Stimulated activated CD4-positive, alpha-beta T cell treated with anti-CD3 and anti-CD28 coated beads, Interleukin-4, amount 100 ng/mL, for 24 hours (primary cell): ENCODE measurements at places on chromosomes 2 and 18.
A peak's percentile ranks its signal among the peaks of the same experiment; 100 is the strongest.

DNA sequence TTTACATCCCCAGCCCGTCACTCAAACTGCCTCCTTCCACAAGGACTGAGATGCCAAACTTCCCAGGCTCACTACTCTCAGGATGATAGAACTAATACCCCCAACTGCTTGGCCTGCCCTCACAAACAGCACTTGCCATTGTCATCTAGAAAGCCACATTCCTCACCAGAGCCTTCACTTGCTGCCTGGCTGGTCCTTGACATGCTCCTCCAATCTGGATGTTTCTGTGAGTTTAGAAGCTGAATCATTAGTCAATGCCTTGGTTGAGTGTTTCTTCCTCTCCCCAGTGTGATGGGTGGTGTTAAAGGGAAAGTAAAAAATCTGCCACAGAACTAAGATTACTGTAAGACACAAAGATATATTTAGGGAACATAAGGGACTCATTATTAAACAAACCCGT is 52.5 kb downstream of the MARCHF4 start:
- DNase-seq: no peak

- DNase-seq: no peak
Measured at GRCh38 chr2:64218137-64218802, 74.0 kb upstream of the PELI1 start.

GRCh38 chr18:56935434-56936040 is 211.3 kb upstream of the BOD1L2 start:
- no peak for DNase-seq

DNA sequence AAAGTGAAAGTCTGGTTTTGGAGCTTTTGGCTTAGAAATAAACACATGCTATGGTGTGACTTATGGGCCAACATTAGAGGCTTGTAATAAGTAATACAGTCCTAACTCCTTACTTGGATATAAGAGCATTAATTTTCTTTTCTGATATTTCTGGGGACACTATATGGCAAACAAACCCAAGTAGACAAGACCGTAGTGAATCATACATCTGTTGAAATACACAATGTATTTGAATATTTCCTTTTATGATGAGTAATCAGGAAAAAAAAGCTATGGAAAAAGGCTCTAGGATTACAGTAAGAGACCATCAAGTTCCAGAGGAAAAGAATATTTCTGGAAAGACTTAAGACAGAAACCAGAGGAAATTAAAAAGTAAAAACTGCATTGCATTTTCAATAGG is 146.0 kb upstream of the CYP26B1 start:
- DNase-seq: no peak

DNA sequence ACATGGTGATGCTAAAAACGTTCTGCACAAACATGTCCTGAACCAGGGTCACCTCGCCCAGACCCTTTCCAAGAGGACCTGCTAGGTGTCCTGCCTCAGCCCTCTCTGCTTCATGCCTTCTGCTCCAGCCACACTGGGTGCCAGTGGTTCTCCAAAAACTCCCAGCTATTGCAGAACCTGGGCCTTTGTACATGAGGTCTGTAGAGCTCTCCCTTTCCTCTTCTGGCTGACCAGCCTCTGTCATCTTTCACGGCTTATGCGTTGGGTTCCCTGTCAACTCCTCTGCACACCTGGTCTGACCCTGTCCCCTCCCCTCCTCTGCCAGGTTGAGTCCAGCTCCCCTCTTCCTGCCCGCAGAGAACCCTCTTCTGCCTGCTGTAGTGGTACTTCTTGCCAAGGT is 35.5 kb upstream of the IGFBP5 start:
- no peak for DNase-seq

- no peak for DNase-seq
Measured at GRCh38 chr18:60372132-60372531, 443 bp downstream of the MC4R start.

- no peak for DNase-seq
Measured at GRCh38 chr2:29688429-29688828, 233.0 kb downstream of the ALK start.

GRCh38 chr2:206713746-206714145 is 4.5 kb downstream of the DYTN start:
- no peak for DNase-seq

- DNase-seq: no peak
Measured at GRCh38 chr18:71936744-71937143, 607.4 kb downstream of the CBLN2 start.

DNA sequence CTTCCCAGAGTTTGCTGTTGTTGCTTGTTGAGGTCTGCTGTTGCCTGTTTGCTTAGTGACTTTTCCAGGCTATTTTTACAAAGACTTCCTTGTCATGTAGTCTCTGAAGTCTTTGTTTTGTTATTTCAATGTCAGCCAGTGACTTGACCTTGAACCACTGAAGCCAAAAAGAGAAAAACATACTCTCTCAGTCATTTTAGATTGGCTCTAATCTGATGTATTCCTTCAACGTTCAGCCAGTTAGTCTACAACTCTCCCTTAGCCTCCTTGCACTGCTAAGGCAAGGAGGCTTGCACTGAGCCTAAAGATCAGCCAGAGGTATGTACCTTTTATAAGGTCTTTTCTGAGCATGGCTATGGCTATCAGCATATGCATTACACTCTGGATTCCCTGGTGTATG is 27.9 kb downstream of the KIAA1328 start:
- no peak for DNase-seq

DNA sequence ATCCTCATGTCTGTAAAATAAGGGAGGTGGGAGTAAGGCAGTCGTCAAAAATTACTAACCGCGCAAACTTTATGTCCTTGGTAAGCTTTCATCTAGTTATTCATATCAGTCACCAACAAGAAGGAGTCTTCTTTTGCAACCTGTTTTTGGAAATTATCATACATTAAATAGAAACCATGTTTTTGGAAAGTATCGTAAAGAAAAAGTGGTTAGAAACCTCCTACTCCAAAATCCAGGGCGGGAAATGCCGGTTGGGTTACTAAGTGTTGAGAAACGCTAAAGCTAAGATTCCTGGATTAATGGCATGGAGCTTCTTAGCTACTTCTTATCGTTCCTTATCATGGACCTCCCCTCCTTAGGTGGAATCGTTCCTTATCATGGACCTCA is 778 bp downstream of the BBS5 start:
- DNase-seq: no peak

GRCh38 chr2:121911036-121911435 is 155.6 kb downstream of the TSN start:
- DNase-seq: no peak

DNA sequence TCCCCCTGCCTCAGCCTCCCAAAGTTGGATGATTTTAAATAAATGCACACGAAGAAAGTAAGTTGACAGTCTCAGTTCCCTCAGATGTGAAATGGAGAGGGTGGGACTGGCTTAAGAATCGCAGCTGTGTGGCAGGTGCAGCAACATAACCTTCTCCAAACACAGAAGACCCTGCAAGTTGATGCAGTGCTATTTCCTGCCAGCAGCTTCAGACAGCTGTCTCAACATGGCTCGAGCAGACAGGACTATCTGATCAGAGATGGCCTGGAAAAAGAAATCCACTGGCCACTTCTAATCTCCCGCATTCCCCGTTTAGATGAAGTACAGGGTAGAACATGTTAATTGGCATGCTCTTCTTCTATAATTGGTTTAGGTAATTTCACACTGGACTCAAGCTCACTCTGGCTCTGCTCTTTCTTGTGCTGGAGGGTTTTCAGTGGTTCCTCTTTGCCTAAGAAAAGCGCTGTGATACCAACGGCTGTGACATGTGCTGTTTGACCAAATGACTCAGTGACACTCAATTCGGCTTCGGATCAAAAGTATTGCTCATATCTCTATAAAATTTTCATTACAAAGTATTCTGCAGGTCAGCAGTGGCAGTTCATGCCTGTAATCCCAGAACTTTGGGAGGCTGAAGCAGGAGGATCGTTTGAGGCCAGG is 40.2 kb downstream of the MYOM1 start:
- no peak for DNase-seq

- DNase-seq: peak; percentile 4
Measured at GRCh38 chr2:171523088-171524017, 1.1 kb downstream of the CYBRD1 start.

DNA sequence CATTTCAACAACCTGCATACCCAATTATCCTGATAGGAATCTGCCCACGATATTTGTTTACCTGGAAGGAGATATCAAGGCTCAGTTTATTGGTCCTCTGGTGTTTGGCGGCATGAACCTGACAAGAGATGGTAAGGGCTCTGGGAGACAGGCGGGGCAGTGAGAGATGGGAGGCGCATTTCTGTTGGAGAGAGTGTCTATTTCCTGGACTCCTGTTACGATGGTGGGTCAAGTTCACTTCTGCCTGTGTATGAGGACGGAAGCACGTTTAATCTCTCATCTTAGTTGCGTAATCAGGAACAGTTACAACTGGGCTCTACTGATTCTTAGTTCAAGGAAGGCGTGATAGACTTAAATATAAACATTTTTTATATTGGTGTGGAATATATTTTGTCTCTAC is 8.9 kb downstream of the PDCL3 start:
- DNase-seq: no peak

DNA sequence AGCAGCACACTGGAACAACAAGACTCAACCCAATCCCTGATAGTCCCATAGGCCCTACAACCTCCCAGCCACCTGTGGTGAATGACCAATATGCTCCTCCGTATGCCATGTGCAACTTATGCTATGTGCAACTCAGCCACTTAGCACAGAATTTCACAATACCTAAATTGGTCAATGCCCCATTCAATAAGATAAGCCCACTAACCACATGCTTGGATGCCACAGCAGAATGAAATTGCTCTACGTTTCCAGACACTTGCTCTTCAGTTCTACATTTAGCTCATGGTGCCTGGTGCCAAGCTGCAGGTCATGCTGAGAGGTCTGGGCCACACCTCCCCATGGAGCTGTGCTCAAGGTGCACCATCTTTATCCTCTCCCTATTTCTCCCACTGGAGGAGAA is 159.8 kb downstream of the EN1 start:
- no peak for DNase-seq

- peak; percentile 71 for DNase-seq
Measured at GRCh38 chr2:106095478-106096298, 98.4 kb downstream of the UXS1 start.

DNA sequence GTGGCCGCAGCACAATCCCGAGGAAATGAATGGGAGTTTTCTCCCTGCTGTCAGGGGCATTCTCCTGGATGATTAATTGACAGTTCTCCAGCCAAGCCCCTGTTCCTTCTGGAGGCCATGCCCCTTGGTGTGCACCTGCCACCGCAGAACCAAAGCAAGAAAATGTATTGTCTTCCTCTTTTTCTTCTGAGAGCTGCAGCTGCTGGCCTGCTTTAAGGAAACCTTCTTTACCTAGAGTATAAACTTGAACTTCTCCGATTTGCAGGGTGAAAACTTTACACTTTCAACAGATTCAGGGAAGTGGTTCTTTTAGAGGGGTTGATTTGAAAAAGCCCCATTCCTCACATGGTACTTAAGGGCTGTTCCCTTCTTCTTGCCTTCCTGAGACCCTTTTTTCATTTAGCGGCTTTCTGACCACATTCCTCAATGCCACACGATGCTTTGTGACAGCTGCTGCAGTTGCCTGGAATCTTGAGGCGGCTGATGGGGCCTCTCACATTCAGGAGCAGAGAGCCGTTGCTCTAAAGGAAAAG is 402.8 kb downstream of the TXNL1 start:
- DNase-seq: no peak

GRCh38 chr2:16774980-16775898 is 109.6 kb upstream of the CYRIA start:
- DNase-seq: no peak

DNA sequence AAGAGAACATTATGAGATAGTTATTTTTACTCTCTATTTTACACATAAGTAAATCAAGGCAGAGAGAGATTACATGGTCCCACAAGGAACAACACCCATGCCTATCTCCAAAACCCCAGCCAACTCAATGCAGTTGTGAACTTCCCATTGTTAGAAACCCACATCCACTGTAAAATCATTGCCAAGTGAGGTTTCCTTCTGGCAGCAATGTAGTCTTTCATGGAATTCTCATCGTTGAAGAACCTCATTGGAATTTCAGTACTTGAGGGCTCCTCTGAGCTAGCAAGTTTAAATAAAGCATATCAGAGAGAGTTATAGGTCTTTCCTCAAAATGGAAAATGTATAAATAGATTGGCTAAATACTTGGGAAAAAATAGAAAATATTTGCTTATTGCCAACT is 105.2 kb downstream of the RAD51AP2 start:
- no peak for DNase-seq

DNA sequence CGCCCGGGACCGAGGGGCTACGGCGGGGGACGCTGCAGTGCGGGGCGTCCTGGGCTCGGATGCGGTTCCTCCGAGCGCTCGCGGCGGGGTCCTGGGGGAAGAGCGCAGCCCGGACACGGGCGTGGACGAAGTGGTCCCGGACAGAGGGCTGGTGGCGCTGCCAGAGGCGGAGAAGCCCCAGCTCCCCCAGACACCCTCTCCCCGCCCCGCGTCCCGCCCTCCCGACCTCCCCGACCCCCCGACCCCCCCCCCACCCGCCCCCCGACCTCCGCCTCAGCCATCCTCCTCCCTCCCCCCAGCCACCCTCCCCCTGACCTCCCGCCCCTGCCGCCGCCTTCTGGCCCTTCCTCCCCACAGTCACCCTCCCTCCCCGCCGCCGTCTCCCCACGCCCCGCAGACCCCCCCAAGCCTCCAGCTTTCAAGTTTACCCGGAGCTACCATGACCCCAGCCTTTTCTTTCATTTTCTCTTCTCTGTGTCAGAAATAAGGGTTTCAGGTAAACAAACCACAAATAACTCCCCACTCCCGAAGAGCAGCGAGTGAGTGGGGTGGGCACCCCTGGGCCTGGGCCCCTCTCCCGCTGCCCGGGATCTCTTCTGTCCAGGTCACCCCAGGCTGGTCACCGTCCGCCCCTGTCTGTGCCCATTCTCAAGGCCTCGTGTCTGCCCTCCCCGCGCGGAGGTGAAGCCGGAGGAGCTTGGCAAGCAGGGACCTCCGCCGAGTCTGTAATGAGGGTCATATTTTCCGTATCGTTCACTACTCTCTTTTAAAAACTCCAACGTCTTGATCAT is 5.1 kb downstream of the NFATC1 start:
- DNase-seq: peak; percentile 66

DNA sequence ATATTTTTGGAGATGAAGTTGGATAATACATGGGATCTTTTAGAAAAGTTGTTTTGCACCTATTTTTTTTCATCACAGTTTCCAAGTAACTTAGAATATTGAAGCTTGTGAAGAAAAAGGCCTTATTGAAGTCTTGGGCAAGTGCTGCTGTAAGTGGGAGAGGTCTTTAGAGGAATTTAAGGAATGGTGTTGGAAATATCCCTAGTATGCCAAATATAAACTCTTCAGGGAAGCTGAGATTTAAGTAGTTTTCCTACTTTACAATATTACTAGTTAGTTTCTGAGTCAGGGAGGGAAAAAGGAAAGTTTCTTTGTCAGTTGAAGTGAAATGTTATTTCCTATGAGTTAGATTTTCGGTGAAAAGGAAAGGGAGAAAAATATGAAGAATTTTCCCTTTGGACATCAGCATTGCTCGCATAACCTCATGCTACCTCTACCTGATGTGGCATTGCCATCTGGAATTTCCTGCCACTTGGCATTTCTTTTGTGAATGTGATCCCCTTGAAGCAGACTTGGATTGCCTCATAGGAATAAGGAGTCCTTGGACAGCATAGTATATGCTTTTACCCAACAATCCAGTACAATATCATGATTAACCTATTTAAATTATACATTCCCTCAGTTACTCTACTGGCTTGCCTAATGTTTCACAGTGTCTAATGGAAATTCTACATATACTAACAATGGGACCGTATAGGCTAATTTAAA is 12.1 kb downstream of the PLEKHH2 start:
- DNase-seq: no peak

GRCh38 chr2:38540580-38541286 is 62.0 kb downstream of the HNRNPLL start:
- no peak for DNase-seq

- DNase-seq: no peak
Measured at GRCh38 chr2:66854298-66854697, 419.4 kb downstream of the MEIS1 start.

- DNase-seq: no peak
Measured at GRCh38 chr2:26421961-26422360, 20.2 kb downstream of the DRC1 start.
